ENCODE measurements at places on chromosomes 16 and 17.
A peak's percentile ranks its signal among the peaks of the same experiment; 100 is the strongest.

GRCh38 chr16:67040906-67041305 lies 12.0 kb downstream of the CBFB start:
- DNase-seq: no peak

DNA sequence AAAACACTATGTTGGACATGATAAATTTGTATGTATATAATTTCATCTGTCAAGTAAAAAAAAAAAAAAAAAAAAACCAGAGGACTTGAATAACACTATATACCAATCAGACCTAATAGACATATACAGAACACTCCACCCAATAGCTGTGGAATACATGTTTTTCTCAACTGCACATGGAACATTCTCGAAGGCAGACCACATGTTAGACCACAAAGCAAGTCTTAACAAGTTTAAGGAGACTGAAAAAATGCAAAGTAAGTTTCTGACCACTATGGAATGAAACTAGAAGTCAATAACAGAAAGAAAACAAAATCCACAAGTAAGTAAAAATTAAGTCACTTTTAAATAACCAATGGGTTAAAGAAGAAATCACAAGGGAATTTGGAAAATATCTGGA lies 8.4 kb upstream of the CNTNAP4 start:
- DNase-seq: no peak

GRCh38 chr16:19746561-19746960 lies 28.5 kb downstream of the IQCK start:
- DNase-seq: no peak

GRCh38 chr17:43832976-43833829 lies at the start of gene MPP3:
MPP3 (minus strand) TSS chr17:43833146; CDS start chr17:43831906, 1,240 bp downstream.
- no peak for DNase-seq

GRCh38 chr16:88461331-88462269 lies 8.5 kb downstream of the ZFPM1 start:
- DNase-seq: no peak

- DNase-seq: peak; percentile 86
These were observed 1.3 kb upstream of the TMEM92 start for GRCh38 chr17:50272711-50273653.

DNA sequence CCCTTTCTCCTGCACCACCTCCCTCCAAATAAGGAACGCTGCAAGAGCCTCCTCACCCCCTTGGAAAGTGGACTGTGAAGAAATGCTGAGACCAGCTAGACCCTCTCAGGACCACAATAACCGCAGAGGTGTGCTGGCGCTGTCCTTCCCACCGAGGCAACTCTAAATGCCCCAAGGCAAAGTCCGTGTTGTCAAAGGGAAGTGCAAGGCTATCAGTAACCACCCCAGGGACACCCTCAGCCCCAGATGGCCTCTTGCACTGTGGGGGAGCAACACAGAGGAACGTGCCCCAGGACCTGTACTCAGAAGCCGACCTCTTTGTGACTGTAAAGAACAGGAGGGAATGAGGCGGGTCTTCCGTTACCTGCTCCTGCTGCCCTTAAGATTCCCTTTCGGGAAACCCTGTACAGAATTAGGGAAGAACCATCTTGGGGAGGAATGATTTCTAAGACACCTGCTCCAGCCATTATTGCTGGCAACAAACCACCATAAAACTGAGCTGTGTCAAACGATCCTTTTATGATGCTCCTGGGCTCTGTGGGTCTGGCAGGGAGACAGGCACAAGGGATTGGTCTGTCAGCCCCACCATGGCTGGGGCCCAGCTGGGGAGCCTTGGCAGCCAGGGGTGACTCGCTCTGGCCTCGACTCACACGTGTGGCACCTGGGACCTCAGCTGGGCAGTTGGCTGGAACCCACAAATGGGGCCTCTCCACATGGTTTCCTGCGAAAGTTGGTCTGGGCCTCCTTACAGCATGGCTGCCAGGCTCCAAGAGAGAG lies 14.6 kb upstream of the MED9 start:
- no peak for DNase-seq

GRCh38 chr16:54268340-54268739 lies 18.2 kb downstream of the IRX3 start:
- DNase-seq: peak; percentile 1

DNA sequence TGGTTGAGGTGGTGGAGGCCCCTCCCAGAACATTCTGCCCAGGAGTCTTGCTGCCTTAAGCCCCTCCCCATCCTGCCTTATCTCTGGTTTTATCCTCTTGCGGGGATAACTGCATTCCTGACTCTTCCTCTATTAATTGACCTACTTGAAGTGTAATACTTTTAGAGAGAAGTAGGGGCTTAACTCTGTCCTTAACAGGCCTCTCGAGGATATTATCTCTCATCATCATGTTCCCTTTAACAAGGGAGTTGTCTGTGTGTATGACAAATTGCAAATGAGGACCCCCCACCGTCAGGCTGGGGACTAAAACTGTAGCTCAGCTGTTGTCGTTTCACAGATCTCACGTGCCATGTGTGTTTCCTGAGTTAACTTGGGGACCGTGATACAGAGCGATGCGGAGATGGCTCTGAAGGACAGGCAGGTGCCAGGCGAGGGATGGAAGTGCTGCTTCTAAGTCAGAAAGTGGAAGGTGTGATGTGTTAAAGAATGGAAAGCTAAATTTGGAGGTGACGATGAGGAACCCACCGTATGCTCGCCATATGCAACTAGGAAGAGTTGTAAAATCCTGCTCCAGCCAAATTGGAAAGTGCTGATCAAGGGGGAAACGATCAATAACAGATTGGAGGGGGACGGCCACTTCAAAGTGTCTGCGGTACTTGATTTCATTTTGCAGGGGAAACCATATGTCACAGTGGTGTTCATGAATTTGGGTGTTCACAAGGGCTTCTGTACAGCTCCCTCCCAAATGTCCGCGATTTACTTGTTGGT lies 106.3 kb downstream of the RPTOR start:
- DNase-seq: no peak

GRCh38 chr17:63775420-63775819 lies 1.4 kb downstream of the DDX42 start:
- no peak for DNase-seq

DNA sequence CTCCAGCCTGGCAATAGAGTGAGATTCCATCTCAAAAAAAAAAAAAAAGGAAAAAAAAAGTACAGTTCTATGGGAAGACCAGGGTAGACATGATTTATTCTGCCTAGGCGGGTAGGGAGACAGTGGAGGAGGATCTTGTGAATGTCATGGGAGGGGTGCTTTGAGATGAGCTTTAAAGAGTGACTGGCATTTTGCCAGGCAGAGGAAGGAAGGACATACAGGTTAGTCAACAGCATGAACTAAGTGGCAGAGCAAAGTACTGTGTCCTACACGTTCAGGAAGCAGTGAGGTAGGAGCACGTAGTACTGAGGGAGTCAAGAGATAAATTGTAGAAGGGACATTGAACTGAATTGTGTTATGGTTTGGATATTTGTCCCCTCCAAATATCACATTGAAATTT lies 451.5 kb downstream of the TOX3 start:
- no peak for DNase-seq

- no peak for DNase-seq
These were observed 13.5 kb upstream of the CACNG4 start for GRCh38 chr17:66950886-66951604.

GRCh38 chr17:78266231-78266631 lies 34.8 kb downstream of the TMEM235 start:
- DNase-seq: no peak

DNA sequence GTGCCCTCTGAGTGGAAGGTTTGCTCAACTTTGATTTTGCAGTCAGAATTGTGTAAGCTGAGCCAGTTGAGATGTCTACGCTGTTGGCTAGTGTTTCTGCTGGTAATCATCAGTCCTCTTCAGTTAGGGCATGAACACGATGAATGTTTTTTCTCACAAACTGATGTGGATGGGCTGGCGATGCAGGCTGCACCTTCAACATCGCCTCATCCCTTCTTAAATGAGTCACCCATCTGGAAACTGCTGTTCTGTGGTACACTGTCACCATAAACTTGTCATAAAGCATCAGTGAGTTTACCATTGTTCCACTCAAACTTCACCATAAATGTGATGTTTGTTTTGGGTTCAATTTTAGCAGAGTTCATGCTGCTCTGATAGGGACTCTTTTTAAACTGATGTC lies 8.4 kb downstream of the C16orf95 start:
- DNase-seq: no peak

- DNase-seq: no peak
These were observed 59.5 kb downstream of the RAI1 start for GRCh38 chr17:17740615-17741348.

DNA sequence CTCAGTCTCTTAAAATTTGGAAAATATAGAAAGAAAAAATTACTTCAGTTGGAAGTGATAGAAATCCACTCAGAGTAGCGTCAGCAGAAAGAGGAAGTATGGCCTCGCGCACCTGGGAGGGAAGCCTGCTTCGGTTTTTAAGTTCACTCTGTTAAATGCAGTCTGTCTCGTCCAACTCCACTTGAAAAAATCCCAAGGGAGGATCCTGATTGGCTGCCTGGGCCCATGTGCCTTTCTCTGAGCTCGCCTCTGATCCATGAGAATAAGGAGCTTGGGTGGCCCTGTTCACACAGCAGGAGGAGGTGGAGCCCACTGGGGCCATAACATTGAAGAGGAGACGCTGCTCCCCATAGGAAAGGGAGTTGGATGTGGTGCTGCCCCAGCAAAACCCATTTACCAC lies 40.7 kb downstream of the DNAJA2 start:
- no peak for DNase-seq

DNA sequence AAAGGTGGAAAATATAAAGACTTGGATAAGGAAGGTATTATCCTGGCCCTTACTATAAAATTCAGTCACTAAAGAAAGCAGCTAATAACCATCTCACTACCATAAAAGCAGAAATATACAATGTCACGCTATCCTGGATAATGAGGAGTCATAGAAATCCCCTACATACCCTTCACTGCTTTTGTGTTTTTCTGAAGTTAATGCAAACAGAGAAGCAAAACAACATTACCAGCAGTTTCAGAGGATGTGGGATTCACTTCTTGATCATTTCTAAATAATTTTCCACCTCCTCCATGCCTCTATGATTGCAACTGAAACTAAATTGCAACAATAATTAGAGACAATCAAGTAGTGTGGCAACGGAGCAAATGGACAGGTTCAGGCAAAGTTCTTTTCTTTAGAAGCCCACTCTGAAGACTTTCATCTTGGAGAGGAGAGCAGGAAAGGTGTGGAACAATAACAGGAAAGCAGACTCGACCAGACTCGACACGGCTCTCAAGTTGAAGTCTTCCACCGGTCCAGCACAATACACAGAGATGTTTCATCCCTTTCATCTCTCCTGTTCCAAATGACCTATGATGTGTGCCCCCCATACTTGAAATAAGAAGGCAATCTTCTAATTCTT lies 10.2 kb downstream of the CYTH1 start:
- DNase-seq: no peak

GRCh38 chr17:44214896-44215295 lies 4.6 kb downstream of the UBTF start:
- no peak for DNase-seq

DNA sequence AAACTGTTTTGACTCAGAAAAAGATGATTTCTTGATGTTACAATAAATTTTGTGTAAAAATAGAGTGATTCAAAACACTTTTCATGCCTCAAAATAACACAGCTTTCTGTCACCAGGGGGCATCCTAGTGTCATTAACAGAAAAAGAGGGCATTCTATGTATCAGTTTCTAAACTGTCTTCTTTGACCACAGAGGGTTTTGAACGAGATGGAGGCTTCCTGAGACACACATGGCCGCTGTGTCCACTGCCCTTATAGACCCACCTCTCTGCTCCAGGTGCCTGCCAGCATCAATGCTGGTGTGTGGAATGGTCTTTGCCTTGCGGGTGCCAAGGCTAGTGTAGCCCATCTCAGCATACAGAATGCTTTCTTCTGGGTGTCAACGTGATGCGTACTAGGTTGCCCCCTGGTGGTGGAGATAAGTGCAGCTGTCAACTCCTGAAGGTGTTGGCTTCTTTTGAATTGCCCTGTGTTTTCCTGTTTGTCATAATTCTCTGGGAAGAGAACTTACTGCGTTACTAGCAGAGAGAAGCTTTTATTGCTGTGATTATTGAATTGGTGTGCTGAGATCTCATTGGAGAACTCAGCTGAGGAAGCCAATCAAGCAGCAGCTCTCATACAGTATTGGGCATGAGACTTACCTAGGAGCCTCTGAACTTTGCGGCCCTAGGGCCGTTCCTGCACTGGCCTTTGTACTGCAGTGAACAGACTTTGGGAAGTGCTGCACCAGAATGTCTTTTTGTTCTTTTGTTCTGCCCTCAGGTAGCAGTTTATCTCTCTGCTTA lies 38.6 kb downstream of the USP10 start:
- DNase-seq: peak; percentile 81

- DNase-seq: no peak
These were observed 23.9 kb downstream of the SLC39A11 start for GRCh38 chr17:73068322-73069153.

DNA sequence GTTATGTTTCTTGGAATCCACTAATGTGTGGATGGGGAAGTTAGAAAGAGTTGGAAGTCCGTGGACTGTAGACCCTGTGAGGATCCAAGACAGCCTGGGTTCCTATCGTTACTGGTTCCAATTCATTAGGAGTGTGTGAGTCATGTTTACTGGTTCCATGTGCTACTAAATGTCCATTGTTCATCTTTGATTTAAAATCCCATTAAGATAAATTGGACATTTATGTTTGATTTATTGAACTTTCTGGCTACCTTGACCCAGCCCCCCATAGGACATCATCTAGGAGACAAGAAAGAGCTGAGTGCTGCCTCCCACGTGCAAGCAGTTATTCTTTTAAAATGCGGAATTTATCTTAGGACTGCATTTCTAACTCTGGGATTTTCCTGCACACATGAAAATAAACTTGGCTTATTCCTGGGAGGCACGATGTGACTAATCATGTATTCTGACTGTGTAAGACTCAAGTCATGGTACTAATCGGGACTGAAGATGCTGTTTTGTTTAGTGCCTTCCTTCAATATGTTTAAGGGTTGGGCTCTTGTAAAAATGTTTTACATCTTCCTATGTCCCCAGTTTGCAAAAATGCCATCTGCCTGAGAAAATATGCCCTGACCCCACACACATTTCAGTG lies 53.4 kb downstream of the RGS9 start:
- DNase-seq: no peak

GRCh38 chr17:16906680-16907079 lies 65.2 kb downstream of the TNFRSF13B start:
- DNase-seq: no peak

GRCh38 chr17:83106913-83107655 lies 27.7 kb downstream of the METRNL start:
- no peak for DNase-seq

GRCh38 chr17:292531-293382 lies 59.9 kb downstream of the RPH3AL start:
- no peak for DNase-seq

DNA sequence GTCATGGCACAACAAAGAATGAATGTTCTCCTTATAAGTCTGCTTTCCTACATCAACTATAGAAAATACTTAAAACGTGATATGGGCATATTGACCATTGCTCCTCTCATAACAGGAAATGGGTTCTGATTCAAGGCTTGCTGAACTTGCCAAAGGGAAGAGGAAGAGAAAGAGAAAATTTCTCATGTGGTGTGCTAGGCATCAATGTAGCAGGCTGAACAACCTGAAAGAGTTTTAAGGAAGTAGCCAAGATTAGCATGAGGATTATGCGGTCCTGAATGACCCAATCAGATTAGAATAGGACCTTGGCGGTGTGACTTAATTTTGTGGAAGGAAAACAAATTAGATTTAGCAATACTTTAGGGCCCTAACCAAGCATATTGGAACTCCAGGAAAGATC lies 617.7 kb upstream of the CDH11 start:
- no peak for DNase-seq
